Caki2 (cell line): ENCODE measurements at places on chromosomes 6 and 20.

GRCh38 chr6:96811136-96811535 is 26.1 kb downstream of the GPR63 start:
- no peak for DNase-seq

GRCh38 chr6:44219815-44220784 is 3.3 kb upstream of the SLC29A1 start:
- DNase-seq = no peak

GRCh38 chr6:125346201-125346925 is 44.6 kb upstream of the HDDC2 start:
- no peak for DNase-seq

- DNase-seq = no peak
Measured at GRCh38 chr6:3009930-3010329, 10.2 kb downstream of the NQO2 start.

DNA sequence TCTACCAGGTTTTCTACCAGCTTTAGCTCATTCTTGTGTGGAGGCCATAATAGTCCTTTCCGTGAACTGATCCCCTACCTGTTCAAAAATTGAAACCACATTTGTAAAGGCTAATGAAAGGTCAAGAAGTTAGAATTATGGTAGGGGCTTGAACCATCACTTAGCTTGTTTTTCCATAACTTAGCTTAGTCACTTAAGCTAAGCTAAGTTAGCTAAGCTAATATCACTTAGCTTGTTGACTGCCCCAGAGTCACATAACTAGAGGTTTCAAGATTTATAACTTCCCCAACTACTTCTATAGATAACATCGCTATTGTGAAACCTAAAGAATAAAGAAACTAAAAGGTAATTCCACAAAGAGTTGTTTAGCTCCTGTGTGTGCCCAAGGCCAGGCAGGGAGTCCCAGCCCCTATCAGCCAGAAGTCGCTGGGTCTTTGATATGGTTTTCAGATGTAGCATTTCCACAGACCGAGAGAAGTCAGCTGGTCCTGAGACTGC is 131.8 kb downstream of the VEGFA start:
- no peak for DNase-seq

DNA sequence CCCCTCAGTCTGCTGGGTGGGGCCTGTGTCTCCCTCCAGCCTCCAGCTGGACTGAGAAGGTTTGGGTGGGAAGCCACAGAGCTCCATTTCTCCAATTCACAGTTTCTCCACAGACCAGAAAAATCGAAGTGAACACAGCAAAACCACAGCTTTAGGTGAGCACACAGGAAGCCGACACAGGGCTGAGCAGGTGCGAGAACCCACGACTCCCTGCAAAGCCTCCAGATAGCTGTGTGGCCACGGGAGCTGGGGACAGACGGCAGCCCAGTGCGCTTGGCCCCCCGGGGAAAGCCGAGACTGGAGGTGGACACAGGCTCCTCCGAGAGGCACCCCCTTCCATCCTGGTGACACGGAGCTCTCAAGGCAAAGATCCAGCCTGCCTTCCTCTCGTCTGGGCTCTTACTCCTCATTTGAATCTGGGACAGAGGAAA is 29.0 kb upstream of the MPC1 start:
- no peak for DNase-seq

GRCh38 chr6:52577022-52577777 is at the start of gene TRAM2:
Gene TRAM2 (minus strand): TSS chr6:52577060. CDS start chr6:52576915, 145 bp downstream.
- DNase-seq = peak; percentile 84
